Sigmoid colon (tissue), 7 donors: ENCODE measurements at places on chromosomes 3 and 15. TPM values are rescaled to one million over a fixed set of nuclear protein-coding genes. Genes with fewer than 3 reads are reported as not detected.
A peak's percentile ranks its signal among the peaks of the same experiment; 100 is the strongest.

DNA sequence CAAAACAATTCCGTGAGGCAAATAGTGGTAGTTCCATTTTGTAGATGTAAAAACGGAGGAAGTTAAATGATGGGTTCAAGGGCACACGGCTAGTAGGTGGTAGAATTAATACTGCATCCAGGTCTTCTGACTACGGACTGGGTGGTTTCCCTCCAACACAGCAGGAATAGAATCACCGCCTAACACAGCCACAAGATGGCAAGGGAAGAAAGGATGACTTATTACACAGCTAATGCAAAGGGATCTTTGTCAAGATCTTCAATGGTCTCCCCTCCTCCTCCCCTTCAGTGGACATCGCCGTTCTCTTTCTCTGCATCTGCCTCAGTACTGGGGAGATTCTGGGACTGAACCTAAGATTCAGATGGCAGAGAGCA, 524 bp upstream of the TOPBP1 start:
- no peaks in the 10 kb centered on the region for H3K27me3 ChIP-seq
- H3K4me3 ChIP-seq = peak overlapping the region; percentile 93
- no peak for DNase-seq
- peak overlapping the region; percentile 82 for H3K27ac ChIP-seq

DNA sequence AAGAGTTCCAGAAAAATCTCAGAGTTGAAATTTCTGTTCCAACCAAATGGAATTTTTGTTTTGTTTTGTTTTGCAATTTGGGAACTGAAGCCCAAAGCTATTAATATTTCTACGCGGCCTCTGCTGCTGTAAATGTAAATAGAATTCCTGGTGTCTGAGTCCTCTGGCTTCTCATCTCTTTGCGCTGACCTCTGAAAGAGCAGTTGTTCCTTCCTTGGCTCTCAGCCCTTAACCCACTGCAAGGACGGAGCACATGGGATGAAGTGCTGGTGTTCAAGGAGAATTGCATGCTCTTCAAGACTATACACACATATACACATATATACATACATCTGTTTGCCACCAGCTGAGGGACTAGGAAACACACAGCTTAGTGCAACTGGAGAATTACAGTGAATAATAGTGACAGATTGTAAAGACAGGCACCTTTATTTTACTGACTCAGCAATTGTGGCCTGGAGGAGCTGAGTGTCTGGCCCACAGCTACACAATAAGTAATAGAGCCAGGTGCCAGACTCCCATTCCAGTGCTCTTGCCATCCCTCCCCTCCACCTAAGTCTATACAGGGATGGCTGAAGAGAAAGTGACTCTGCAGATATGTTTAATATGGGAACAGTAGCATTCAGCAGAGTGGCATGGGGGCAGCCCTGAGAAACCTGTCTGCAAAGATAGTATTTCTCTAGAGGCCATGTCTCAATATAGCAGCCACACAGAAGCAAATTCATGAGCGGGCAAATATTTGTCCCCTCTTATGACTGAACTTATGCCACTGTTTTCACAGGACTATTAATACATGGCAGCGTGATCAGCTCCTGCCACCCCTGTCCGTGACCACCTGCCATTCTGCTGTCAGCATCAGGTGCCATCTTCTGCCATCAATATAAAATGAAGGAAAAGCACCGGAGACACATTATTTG, 42.3 kb downstream of the NEK10 start:
- H3K27ac ChIP-seq = peak overlapping the region; percentile 82
- no peak overlapping the region for H3K4me3 ChIP-seq
- no peaks in the 10 kb centered on the region for H3K36me3 ChIP-seq
- no peaks in the 10 kb centered on the region for H3K4me1 ChIP-seq
- no peaks in the 10 kb centered on the region for H3K27me3 ChIP-seq

GRCh38 chr3:150084128-150084527, 113.4 kb upstream of the PFN2 start:
- DNase-seq = no peak
- no peaks in the 10 kb centered on the region for H3K27me3 ChIP-seq
- no peak overlapping the region for H3K4me3 ChIP-seq
- no peaks in the 10 kb centered on the region for H3K36me3 ChIP-seq

- no peaks in the 10 kb centered on the region for H3K36me3 ChIP-seq
- no peak overlapping the region for H3K4me3 ChIP-seq
- no peak overlapping the region for H3K27ac ChIP-seq
- no peak for DNase-seq
- H3K4me1 ChIP-seq = no peaks in the 10 kb centered on the region
Observed at GRCh38 chr3:154904328-154904727, 175.8 kb upstream of the MME start.

DNA sequence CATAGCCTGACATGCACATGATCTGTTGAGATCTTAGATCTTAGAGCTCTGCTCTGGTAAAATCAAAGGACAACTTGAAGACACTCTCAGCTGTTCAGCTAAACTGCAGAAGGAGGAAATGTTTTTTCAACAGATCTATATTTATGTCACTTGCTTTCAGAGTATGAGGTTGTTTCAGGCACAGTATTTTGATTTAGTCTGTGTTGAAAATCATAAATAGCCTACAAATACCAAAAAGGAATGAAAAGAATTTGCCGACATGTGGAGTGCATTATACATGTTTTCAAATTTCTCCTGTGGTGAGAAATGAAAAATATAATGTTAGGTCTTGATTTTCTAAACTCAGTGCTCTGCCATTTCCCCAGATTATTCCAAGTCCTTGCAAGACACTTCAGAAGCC, 1118.4 kb downstream of the TBL1XR1 start:
- no peak overlapping the region for H3K27ac ChIP-seq
- no peak for DNase-seq
- no peak overlapping the region for H3K4me3 ChIP-seq
- no peaks in the 10 kb centered on the region for H3K36me3 ChIP-seq
- no peaks in the 10 kb centered on the region for H3K4me1 ChIP-seq

DNA sequence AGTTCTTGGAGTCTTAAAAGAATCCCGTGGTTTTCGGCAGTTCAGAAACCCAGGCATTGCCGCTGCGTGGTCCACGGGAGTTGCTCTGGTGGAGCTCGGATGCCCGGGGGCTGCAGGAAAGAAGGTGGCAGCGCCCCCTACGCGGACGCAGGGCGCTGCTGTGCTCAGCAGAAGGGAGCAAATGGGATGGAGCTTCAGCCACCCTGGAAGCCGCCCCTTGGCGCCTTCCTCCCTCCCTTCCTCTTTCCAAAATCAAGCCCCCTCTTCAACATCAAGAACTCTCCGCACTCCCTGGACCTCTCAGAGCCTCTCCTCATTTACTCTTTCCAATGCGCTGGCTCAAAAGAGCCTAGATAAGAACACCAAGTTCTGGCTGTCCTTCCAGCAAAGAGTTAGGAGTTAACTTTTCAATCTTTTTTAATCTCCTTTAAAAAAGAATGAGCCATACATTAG, 880 bp upstream of the CHRNA7 start:
- H3K36me3 ChIP-seq = no peaks in the 10 kb centered on the region
- no peak overlapping the region for H3K27ac ChIP-seq
- H3K4me1 ChIP-seq = peaks cover 19% of the 10 kb centered on the region
- peak overlapping the region; percentile 63 for H3K4me3 ChIP-seq
- DNase-seq = no peak

- no peaks in the 10 kb centered on the region for H3K4me1 ChIP-seq
- H3K36me3 ChIP-seq = no peaks in the 10 kb centered on the region
- DNase-seq = peak; percentile 75
- H3K27me3 ChIP-seq = peaks cover 15% of the 10 kb centered on the region
Observed at GRCh38 chr3:160400030-160400701, 716 bp downstream of the SMC4 start.

- H3K27me3 ChIP-seq = no peaks in the 10 kb centered on the region
- no peak overlapping the region for H3K27ac ChIP-seq
- DNase-seq = no peak
- no peak overlapping the region for H3K4me3 ChIP-seq
Observed at GRCh38 chr3:15819576-15819975, 21.8 kb upstream of the ANKRD28 start.

DNA sequence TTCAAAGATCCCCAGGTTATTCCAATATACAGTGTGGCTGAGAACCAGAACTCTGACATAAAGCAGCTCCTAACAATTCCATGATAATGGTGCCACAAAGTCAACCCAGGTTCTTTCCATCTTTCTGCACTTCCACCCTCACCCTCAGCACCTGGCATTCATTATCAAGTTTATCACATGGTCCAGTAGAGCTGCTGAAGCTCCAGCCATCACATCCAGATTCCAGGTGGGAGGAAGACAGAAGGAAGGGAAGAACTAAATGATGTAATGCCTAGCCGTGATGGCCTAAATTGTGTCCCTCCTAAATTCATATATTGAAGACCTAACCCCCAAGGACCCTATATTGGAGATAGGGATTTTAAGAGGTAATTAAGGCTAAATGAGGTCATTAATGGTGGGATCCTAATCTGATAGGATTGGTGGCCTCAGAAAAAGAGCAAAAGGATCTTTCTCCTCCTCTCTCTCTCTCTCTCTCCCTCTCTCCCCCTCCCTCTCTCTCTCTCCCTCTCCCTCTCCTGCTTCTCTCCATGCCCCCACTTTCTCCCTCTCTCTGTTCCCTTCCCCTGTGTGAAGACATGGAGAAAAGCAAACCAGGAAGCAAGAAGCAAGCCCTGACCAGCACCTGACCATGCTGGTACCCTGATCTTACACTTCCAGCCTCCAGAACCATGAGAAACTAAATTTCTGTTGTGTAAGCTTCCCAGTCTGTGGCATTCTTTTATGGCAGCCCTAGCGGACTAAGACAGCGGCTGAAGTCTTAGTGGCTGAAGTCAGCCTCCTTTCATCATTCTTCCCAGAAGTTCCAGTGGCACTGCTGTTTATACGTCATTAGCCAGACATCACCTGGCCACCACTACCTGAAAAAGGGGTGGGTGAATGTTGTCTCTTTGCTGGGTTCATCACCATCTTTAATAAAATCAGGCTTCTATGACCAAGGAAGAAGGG, 369.7 kb upstream of the PROK2 start:
- H3K4me1 ChIP-seq = peaks cover 41% of the 10 kb centered on the region
- H3K4me3 ChIP-seq = no peak overlapping the region
- H3K27me3 ChIP-seq = no peaks in the 10 kb centered on the region

DNA sequence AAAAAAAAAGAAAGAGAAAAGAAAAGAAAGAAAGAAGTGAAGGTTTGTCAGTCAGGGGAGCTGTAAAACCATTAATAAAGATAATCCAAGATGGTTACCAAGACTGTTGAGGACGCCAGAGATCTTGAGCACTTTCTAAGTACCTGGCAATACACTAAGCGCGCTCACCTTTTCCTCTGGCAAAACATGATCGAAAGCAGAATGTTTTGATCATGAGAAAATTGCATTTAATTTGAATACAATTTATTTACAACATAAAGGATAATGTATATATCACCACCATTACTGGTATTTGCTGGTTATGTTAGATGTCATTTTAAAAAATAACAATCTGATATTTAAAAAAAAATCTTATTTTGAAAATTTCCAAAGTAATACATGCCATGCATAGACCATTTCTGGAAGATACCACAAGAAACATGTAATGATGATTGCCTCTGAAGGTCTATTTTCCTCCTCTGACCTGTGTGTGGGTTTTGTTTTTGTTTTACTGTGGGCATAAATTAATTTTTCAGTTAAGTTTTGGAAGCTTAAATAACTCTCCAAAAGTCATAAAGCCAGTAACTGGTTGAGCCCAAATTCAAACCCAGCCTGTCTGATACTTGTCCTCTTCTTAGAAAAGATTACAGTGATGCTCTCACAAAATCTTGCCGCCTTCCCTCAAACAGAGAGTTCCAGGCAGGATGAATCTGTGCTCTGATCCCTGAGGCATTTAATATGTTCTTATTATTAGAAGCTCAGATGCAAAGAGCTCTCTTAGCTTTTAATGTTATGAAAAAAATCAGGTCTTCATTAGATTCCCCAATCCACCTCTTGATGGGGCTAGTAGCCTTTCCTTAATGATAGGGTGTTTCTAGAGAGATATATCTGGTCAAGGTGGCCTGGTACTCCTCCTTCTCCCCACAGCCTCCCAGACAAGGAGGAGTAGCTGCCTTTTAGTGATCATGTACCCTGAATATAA, 2.0 kb downstream of the B2M start:
- H3K4me1 ChIP-seq = no peaks in the 10 kb centered on the region
- H3K27ac ChIP-seq = peak overlapping the region; percentile 99
- H3K4me3 ChIP-seq = peak overlapping the region; percentile 91
- no peak for DNase-seq
- peaks cover 15% of the 10 kb centered on the region for H3K36me3 ChIP-seq

GRCh38 chr3:188775412-188775811, 396.4 kb upstream of the TPRG1 start:
- no peak for DNase-seq
- no peaks in the 10 kb centered on the region for H3K4me1 ChIP-seq

DNA sequence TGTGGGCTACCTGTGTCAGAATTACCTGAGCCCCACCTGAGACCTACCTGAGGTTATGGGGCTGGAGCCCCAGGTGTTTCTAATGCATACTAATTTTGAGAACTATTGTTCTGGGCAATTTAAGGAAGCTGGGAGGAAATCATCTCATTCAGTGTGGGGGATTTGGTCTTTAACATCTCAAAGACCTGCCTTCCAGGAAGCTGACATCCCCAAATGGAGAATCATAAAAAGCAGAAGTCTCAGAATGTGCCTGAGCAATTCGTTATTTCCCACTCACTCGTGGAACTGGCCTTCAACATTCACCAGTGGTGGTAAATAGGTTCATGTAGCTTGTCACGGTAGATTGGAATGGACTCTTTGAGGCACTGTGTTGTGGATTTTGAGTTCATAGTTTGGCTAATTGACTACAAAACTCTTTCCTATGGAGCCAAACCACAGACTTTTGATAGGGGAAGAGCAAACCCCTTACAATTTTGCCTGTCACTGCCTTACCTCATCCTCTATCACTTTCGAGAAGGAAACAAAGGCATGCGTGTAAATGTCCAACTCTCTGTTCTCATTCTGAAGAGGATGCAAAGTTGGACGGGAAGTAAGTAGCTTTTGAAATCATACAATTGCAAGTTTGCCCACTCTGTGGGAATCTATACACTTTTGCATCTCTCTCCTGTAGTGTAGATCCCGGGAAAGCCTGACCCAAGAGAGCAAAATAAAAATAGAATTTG, 521.0 kb upstream of the MDFIC2 start:
- H3K4me1 ChIP-seq = no peaks in the 10 kb centered on the region
- peak overlapping the region; percentile 56 for H3K27ac ChIP-seq
- DNase-seq = no peak
- no peak overlapping the region for H3K4me3 ChIP-seq

The THBS1 gene
- total RNA-seq = 291 TPM

The FOXP1 gene
- 232 TPM for total RNA-seq

The TNFSF10 gene
- total RNA-seq = 24.1 TPM

The DCP1A gene
- 22.7 TPM for total RNA-seq

The C3orf80 gene
- total RNA-seq = 28.3 TPM
